Posterior cingulate gyrus (tissue), 11 donors: ENCODE measurements at places on chromosomes 11 and 22.

- DNase-seq = peak; percentile 98
Observed at GRCh38 chr11:63838678-63839507, at the start of gene MARK2. Gene MARK2, plus strand, starts transcription at chr11:63839110. Its CDS starts 397 bp downstream, at chr11:63839507.

GRCh38 chr11:111846636-111847035 is 24.7 kb downstream of the ALG9 start:
- no peak for DNase-seq

DNA sequence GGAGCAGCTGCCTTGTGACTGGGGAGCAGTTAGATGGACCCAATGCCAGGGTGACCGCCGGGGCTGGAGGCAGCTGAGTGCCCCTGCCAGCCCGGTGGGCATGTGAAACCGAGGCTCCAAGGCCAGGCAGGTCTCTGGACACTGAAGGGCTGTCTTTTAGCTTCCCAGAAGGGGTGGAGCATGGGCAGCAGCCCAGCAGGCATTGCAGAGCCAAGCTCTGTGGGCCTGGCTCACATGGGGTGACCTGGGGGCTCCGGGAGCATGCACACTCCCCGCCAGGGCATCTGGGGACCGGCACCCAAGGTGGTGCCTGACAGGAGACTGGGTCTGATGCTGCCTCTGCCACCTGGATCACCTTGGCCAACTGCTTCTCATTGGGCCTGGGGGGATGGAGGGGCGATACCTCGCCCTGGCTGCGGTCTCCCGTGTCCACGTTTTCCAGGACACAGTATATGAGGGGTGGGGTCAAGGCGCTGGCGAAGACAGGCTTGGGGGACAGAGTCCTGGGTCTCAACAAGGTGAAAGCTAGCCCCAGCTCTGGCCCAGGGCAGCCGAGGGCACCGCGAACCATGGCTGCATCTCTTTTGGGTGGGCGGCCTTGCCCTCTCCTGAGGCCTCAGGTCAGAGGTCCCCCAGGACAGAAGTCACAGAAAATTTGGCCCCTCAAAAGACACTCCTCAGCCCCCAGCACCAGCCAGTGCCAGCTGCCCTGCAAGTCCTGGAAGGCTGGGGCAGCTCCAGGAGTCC is 3.5 kb downstream of the INS start:
- DNase-seq = no peak

- DNase-seq = no peak
Observed at GRCh38 chr22:42680648-42681047, 31.5 kb upstream of the CYB5R3 start.

DNA sequence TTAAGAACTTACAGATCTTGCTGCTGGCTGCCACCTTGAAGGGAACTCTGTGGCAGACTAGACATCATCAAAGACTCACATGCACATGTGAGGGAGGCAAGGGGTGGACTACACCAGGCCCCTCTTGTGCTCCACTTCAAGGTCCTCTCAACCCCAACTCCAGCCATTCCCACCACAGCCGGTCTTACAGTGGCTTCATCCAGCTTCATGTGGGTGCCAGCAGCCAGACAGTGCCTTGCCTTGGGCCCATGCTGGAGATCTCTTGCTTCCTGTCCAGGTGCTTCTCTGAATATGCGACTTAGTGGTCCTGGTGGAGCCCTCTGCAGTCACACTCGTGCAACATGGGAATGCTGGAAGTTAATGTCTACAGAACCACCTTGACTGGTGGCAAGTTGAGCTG is 44.6 kb upstream of the WNT7B start:
- DNase-seq = peak; percentile 23

- DNase-seq = no peak
Observed at GRCh38 chr11:88370782-88371181, 33.2 kb upstream of the CTSC start.

DNA sequence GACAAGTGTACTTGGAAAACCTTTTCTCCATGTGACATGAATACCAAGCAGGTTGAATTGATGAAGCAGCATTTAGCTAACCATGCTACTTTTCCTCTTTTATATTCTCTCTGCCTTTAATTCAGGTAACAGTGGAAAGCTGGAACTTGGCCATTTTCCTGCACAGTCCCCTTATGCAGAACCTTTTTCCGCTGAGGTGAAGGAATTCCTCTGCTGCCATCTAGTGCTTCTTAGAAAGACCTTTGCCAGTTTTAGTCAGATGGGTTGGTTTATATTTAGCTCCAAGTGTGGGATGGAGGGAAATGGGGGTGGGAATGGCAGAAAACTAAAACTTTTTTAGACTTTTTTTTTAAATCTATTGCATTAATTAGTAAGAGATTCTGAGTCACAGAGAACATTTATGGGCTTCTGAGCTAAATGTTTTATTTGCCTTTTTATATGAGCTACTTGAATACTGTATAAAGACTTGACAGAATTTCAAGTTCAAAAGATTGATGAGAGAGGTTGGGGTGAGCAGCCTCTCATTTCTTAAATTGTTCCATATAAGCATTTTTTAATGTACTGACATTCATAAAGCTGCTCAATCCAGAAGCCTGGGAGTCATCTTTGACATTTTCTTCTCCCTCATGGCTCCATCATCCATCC is 153.9 kb upstream of the ZC3H12C start:
- DNase-seq = no peak

DNA sequence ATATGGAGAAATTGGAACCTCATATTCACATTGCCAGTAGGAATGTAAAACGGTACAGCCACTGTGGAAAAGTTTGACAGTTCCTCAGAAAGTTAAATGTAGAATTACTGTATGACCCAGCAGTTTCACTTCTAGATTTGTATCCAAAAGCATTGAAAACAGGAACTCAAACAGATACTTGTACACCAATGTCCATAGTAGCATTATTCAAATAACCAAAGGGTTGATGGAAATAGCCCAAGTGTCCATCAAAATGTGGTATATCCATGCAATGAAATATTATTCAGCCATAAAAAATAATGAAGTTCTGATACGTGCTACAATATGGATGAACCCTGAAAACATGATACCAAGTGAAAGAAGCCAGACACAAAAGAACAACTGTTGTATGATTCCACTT is 17.8 kb downstream of the PRRG4 start:
- DNase-seq = no peak

DNA sequence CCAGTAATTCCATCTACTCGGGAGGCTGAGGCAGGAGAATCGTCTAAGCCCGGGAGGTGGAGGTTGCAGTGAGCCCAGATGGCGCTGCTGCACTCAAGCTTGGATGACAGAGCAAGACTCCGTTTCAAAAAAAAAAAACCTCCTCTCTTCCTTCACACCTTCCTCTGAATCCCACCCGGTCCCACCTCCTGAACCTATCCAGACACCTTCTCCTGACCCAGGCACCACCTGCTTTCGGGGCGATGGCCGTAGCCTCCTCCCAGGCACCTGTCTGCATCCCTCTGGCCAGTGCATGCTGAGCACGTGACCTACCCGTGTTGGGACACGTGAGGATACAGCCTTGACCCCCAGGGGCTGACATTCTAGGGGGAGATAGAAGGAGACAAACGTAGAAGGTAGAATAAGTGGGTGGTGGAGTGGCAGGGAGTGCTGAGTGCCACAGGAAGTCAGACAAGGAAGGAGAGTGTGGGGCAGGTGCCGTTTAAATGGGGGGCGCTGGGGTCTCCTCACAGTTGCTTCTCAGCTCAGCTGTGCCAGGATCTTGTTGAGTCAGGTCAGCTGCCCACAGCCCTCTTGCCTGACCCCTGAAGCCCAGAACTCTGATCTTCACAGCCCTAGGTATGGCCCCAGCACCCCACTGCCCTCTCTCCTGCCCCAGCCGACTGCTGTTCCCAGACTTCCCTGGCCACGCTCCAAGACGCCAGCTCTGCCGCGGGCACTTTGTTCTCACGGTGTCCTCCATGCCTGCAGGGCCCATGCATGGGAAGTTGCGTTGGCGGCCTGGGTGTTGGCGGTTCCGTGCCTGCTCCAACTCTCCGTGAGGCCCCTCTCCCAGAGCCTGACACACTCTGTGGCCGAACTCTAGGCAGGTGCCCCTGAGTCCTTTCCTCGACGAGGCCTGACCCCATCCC is 1.2 kb upstream of the MIOX start:
- no peak for DNase-seq

DNA sequence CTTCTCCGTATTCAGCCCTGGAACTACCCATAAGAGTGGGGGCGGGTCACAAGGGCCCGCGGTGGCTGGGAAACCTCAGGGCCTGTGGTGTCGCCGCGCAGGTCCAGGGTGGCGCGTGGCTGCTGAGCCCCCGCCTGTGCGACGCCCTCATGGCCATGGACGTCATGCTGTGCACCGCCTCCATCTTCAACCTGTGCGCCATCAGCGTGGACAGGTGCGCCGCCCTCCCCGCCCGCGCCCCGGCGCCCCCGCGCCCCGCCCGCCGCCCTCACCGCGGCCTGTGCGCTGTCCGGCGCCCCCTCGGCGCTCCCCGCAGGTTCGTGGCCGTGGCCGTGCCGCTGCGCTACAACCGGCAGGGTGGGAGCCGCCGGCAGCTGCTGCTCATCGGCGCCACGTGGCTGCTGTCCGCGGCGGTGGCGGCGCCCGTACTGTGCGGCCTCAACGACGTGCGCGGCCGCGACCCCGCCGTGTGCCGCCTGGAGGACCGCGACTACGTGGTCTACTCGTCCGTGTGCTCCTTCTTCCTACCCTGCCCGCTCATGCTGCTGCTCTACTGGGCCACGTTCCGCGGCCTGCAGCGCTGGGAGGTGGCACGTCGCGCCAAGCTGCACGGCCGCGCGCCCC is 2.4 kb downstream of the DRD4 start:
- no peak for DNase-seq

- peak; percentile 46 for DNase-seq
Observed at GRCh38 chr11:8356721-8357504, 93.2 kb upstream of the LMO1 start.

DNA sequence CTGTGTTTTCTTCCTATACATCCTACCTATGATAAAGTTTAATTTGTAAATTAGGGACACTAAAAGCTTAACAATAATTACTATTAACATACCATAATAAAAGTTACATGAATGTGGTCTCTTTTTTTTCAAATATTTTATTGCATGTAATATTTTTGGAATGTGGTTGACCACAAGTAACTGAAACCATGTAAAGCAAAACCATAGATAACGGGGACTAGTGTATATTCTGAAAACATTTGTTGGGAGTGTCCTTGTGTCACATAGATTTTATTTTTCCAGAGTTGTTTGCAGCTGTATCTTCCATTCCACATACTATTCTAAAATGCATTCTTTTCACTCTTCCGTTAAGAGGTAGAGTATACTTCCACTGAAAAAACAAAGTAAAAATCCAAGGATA is 200.4 kb downstream of the KIF18A start:
- no peak for DNase-seq

GRCh38 chr11:26729284-26729683 is 7.4 kb upstream of the SLC5A12 start:
- DNase-seq = no peak

DNA sequence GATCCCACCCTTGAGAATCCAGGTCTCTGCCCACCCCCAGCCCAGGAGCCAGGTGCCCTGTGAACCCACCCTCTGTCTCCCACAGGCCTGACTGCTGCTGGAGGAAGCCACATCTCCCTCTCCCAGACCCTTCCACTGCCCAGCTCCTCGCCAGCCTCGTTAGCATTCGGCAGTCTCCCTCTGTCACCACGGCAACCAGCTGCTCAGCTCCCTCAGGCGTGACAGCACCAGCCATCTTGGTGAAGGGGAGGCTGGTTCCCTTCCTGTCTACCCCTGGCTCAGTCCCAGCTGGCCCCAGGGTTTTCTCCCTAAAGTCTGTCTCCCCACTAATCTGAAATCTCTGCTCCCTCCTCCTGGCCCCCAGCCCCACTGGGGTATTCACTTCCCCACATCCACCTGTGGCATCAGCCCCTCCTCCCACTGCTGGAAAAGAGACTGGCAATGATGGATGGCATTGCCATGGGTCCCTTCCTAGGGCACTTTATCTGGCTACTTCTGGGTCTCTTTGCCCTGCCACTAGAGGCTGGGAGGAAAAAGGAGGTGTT is 28.1 kb downstream of the NRXN2 start:
- DNase-seq = peak; percentile 52

GRCh38 chr11:12831471-12832202 is 157.4 kb downstream of the TEAD1 start:
- no peak for DNase-seq

GRCh38 chr11:115352805-115353485 is 151.3 kb downstream of the CADM1 start:
- no peak for DNase-seq

GRCh38 chr22:41215926-41216325 is 10.8 kb downstream of the L3MBTL2 start:
- no peak for DNase-seq

DNA sequence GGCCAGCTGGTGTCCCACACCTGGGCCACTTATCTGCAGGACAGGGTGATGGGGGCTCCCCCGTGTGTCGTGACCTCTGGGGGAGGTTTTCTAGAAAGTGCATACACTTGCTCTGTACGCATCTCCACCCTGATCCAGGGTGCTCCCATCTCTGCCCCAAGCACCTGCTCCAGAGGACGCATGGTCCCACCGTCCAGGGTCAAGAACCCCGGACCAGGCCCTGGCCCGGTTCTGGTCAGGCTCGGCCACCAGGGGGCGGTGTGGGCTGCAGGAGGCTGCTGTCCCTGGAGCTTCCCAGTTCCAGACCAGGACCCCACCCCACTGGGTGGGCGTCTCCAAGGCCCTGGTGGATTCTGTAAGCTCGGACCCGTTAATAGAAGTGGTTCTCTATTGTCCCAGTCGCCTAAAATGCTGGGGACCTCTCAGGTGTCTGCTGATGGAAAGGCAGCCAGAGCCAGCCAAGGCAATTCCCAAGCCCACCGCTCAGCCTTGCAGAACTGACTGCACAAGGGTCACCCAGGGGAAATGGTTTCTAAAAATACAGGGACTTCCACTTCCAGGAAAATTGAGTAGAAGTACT is 34.7 kb upstream of the SEPTIN5 start:
- DNase-seq = no peak

DNA sequence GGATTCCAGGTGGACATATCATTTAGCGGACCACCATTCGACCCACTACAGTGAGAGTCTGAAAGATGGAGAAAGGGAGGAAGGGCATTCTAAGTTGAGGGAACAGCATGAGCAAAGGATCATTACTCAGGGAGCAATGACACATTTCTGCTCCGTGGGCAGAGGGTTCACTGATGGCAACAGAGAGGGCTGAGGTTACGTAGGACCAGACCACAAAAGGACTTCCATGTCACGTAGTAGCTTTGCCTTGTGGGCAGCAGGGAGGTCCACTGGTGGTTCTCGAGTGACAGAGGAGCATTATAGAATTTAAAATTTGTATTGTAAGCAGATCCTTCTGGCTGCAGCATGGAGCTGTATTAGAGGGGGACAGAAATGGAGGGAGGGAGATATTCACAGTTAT is 109.7 kb upstream of the NAV2 start:
- DNase-seq = no peak

- DNase-seq = peak; percentile 51
Observed at GRCh38 chr11:129291546-129291945, 84.1 kb upstream of the BARX2 start.

- DNase-seq = no peak
Observed at GRCh38 chr11:14052198-14052597, 89.7 kb downstream of the SPON1 start.
